ENCODE measurements at places on chromosomes 7 and 10.

DNA sequence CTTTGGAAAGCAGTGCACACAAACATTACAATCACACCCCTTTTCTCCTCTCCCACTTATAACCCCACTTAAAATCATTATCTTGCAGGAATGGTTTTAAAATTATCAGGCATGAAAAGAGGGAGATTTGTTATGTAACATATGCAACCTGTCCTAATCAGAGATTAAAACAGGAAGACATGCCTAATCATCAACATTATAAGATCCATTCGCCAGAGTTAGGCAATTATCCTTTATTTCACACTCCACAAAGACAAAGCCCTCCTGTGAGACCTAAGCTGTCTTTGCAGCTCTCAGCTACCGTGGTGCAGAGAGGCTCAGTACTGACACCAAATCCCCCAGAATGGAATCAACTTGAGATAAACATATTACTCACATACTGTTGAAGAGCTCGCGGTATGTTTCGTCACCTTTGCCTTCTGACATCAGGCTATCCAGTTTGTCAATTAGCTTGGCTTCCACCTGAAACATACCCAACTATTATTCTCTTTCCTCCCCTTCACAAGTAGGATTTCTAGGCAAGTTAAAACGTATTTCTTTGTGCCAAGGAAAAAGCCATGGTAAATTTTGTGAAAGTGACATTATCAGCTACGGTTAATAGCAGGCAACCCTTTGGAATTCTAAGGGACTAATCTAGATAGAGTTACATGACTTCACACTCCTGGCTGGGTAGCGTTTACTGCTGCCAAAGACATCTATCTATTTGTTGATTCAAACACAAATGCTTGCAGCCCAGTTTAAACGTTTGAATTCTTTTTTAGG is 226.2 kb upstream of the IMMP2L start:
- DNase-seq, result no peak

DNA sequence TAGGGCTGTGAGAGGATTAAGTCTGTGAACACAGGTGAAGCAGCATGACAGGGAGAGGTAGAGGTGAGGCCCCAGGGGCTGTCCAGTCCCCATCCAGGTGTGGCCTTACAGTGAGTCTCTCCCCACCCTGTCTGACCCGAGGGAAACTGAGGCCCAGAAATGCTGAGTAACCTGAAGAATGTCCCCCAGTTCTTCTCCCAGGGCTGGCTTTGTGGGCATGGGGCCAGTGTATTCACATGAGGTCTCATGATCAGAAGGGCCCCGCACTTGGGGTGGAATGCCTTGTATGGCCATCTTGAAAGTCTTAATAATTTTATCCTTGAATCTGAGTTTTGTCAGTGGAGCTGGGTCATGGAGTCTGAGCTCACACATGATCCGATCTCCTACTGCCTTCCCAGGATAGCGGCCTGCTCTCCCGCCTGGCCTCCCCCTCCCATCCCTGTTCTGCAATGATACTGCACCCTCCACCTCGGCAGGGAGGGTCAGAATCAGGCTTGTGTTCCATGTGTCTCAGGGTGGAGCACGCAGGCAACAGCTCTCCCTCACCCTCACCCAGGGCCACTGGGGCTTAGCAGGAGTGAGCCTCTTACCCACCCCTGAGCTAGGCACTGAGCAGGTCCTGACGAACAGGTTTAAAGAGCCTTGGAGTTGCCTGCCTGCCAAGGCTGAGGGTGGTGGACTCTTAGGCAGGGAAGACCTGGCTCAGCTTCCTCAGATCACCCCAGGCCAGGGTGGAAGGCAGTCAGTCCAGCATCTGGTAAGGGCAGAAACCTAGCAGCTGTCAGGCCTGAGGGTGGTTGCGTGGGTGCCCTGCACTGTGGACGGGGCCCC is 41.4 kb upstream of the NPFFR1 start:
- DNase-seq, result peak; percentile 50

GRCh38 chr10:34809796-34810195 is 5.3 kb downstream of the PARD3 start:
- DNase-seq, result no peak

DNA sequence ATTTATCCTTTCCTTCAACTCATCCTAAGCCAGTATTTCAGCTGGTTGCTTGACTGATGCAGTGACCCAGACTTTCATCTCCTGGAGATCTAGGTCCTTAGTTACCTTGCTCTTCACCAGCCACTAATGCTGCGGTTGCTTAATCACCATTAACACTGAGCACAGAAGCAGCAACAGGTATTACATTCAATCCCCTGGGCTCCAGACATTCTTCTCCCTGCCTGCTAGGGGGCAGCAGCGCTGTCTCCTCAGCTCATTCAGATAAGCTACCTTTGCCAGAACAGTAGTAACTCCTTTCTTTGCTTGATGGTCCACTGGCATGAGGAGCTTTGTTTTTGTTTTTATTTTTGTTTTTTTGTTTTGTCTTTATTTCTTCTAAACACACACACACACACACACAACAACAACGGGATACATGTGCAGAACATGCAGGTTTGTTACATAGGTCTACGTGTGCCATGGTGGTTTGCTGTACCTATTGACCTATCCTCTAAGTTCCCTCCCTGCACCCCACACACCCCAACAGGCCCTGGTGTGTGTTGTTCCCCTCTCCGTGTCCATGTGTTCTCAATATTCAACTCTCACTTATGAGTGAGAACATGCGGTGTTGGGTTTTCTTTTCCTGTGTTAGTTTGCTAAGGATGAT is 1043.2 kb upstream of the C7orf33 start:
- DNase-seq, result no peak

- no peak for DNase-seq
These were observed 42.9 kb downstream of the MKLN1 start for GRCh38 chr7:131370523-131370968.

- no peak for DNase-seq
These were observed 133.4 kb downstream of the PRKCQ start for GRCh38 chr10:6446711-6447110.

GRCh38 chr10:75034714-75035258 is 76.7 kb upstream of the SAMD8 start:
- no peak for DNase-seq

DNA sequence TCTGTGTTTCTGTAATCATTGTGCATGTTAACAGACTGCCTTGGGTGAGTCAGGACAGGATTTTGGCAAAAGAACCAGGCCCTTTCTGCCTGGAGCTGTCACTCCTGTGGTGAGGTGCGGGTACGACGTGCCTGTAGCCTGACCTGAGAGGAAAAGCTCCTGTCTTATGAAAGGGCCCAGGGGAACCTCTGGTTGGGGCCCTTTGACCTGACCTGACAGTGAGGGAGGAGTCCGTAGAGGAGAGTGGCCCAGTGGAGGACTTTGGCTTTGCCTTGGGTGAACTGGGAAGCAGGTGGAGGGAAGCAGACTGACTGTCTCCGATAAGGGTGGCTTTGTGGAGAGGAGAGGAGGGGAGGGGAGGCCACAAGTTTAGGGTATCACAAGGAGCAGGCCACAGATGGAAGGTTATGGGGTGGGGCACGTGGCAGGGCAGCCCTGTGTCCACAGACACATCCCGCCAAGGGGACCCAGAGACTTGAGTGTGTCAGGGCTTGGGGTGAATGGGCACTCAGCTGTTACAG is 6.9 kb downstream of the PFKP start:
- no peak for DNase-seq

DNA sequence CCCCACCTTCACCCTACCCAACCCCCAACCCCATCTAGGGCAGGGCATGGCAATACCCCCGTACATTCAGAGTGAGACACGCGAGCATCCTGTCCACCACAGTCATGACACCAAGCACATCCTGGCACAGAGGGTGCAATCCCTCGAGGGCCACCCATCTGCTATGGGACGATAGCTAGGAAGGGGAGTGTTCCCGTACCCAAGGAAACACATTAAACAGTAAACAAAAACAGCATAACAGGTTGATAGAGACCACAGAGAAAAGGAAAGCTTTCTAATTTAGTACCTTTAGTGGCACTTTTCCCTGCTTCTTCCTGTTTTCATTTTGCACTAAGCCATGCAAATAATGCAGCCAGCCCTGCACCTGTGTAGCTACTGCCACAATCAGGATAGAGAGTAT is 2.3 kb upstream of the SMKR1 start:
- DNase-seq, result no peak

- no peak for DNase-seq
These were observed 395.4 kb downstream of the SFMBT2 start for GRCh38 chr10:7015457-7015856.

DNA sequence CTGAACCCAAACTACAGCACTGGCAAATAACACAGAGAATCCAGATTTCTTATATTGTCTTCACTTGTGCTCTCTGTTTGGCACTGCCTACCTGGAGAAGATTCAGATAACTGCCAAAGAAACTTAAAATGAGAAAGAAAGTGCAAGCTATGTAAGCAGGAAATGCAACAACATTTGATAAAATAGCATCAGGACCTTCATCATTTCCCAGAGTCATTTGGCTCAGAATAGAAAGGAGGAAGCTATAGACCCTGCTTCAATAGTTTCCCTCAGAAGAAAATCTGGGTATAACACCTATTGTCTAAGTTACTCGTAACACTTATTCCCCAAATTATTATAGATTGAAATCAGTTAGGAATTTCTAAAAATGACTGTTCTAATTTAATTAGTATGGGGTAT is 56.2 kb downstream of the CC2D2B start:
- no peak for DNase-seq
